ENCODE measurements at places on chromosomes 5 and 9. TPM values are rescaled to one million over a fixed set of nuclear protein-coding genes. Genes with fewer than 3 reads are reported as not detected.
A peak's percentile ranks its signal among the peaks of the same experiment; 100 is the strongest.

- no peak for DNase-seq
Measured at GRCh38 chr5:173794901-173795416, 93.2 kb upstream of the CPEB4 start.

DNA sequence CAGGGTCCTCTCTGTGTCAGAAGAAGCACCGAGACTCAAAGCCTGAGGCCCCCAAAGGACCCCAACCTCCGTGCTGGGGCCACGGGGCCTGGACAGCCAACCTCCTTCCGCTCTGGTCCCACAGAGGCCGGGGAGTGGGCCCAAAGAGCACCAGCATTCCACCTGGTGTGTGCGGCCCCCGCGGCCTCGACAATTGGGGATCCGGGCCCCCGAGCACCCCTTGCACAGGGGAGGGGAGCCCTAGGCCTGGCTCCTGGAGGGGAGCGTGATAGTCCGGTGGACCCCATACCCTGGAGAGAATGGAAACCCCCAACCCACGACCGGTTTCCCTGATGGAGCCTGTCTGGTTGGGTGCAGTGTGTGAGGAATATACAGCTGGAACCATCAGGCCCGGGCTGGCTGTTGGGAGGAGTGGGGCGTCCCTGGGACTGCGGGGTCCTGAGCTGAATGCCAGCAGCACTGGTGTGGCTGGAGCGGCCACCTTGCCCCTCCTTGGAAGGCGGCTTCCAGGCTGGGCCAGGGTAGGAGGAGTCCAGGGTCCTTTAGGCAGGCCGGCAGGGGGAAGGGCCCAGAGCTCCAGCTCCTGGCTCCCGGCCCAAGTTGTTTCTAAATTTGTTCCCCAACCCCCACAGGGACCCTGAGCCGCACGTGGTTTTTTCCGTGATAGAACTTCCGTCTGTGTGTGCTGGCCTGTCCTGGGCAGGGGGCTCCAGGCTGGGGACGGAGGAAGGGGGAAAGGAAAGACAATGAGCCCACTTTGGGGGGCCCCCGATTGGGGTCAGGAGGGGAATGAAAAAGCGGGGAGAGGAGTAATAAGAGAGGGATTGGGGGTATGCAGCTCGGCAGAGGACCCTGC is 825 bp upstream of the TOR4A start:
- DNase-seq = no peak

DNA sequence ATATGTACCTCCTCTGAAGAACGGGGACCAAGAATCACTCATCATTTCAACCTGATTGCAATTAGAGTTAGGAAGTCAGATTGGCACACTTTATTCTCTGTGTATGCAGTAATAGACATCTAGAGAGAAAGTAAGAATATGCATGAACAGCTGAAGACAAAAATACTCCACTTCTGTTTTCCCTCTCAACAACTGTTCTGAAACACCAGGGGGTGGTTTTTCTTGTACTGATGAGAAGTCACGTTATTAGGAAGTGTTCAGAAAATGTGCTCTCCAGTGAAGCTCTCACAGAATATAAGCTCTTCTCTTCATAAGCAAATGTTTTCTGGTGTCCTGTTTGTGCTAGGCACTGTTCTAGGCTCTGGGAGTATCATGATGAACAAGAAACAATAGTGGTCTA is 531.7 kb upstream of the C9orf72 start:
- no peak for DNase-seq

DNA sequence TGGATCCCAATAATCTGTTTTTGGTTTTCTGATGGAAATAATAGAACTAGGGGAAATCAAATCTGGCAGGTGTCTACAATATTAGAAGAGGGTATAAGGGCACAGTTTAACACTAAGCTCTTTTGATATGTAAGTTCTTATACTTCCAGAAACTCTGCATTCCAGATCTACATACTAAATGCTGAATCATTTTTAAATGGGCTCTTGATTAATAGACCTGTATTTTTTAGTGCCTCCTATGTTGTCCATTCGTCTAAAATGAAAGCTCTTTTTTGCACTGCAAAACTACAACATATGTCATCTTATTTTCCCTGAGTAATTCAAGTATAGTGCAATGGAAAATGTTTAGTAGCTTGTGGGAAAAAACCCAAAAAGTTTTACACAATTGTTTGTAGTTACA is 44.2 kb downstream of the NR6A1 start:
- DNase-seq = no peak

Gene PFN3
- total RNA-seq = not detected

DNA sequence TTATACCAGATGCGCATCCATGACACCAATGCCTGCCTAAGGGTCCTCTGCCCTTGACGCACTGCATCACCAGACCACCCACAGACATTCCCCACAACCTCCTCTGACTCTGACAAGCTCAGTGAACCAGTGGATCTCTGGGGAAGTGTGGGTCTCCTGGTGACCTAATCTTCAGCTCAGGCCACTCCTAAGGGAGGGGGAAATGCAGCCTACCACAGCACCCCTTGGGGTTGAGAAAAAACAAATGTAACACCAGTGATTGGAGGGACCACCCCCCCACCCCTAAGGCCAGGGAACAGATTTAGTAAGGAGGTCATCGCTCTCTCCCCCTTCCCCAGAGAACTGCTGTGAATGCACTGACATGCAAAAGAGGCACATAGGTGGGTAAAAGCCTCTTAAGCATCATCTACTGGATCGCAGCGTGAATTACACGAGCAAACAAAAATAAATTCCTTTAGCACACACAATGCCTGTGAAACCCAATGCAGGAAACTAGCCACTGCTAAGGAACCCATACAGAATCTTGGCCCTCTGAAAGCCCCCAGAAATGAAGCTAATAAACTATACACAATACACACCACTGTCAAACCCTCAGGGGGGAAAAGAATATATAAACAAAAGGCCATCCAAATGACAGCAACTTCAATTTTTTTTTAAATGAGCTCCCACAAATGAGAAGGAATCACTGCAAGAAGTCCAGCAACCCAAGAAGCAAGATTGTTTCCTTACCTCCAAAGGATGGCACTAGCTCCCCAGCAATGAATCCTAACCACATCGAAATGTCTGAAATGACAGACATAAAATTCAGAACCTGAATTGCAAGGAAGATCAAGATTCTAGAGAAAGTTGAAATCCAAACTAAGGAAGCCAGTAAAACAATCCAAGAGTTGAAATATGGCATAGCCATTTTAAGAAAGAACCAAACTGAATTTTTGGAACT is 513.7 kb upstream of the PTGER4 start:
- peak; percentile 61 for DNase-seq

DNA sequence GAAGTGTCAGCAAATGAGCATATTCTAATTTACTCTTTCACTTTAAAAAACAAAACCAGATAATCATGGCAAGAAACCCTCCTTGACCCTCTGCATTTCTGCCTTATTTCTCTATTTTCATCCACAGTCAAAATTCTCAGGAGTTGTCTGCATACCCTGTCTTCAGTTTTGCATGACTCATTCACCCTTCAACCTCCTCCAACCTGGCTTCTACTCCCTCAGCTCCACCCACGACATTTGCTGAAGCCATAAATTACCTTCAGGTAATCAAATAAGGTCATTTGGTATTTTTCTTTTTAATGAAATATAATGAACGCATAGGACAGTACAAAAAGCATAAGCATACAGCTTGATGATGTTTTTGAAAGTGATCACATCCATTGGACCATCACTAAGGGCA is 27.8 kb upstream of the SH3GL2 start:
- no peak for DNase-seq

Gene SHISAL2B
- not detected for total RNA-seq

- no peak for DNase-seq
Measured at GRCh38 chr5:171647043-171647903, 138.3 kb upstream of the SMIM23 start.

DNA sequence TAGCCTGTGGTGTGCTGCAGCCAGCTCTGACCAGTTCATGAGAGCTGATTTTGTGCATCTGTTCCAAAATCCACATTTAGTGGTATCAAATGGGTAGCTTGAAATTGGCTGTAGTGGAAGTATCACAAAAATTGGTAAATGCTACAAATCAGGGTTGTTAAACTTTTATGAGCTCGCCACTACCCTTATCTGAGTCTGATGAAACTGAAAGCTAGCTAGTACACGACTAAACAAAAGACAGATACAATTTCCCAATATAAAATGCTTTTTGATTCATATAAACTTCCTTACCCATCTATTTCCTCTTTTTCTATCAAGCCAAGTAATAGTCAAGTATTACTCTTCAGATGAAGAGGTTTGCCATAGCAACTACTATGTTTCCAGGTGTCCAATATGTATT is 392.0 kb downstream of the TMEM161B start:
- DNase-seq = no peak

- no peak for DNase-seq
Measured at GRCh38 chr9:14912859-14913258, 2.6 kb upstream of the FREM1 start.

Gene GDA
- not detected for total RNA-seq

DNA sequence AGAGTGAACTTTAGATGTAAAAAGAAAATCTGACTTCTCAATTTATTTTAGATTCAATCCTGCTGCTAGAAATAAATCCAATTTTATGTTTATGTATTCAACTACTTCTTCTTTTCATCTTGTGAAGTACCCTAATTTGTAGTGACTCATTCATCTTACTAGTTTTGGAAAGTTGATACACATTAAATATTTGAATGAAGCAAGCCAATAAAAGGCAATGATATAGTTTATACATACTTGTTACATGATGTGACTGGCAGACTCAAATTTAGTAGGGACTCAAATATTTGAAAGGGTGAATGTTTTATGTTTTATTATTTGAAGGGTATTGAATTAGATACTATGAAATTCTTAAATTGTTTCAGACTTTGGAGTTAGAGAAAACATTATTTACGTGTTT is 34.7 kb downstream of the CSNK1G3 start:
- no peak for DNase-seq

Gene TNFSF8
- 25.9 TPM for total RNA-seq

Gene ZNF367
- total RNA-seq = 36.1 TPM

DNA sequence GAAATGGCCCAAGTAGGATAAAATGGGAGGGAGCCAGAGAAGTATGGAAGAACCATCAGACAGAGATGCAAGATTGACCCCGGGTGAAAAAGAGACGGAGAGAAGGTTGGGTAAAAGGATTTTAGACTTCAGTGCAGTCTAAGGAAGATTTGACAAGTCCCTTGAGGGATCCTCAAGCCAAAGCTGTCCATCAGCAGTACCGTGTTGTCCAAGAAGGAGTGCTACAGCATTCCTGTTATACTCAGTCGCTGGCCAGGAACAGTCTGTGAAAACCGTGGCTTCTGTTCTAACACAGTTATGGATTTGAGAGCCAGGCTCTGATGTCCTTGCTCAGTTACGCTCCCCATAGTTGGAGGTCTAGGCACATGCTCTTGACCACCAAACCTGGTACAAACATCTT is 383.9 kb upstream of the DAB2 start:
- no peak for DNase-seq

GRCh38 chr5:131254741-131255140 is 9.1 kb upstream of the CDC42SE2 start:
- DNase-seq = no peak

GRCh38 chr5:5492087-5492933 is 69.8 kb downstream of the ICE1 start:
- peak; percentile 58 for DNase-seq

- DNase-seq = no peak
Measured at GRCh38 chr5:81239613-81240012, 6.5 kb downstream of the CKMT2 start.

DNA sequence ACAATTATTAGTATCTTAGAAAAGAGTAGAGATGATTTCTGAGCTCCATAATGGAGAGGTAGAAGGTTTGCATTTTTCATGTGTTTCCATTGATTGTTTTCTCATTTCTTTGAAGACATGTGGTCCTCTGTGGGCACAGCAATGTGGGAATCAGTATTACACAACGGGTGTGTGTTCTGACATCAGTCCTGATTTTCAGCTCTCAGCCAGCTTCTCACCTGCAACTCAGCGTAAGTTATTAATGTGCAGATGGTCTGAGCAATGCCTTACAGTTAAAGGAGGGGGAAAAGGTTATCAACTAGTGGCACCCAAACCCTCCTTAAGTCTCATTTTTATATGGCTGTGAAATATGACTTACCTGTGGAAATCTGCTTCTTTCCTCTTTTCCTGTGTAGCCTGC is 59.1 kb downstream of the ITGA2 start:
- no peak for DNase-seq

DNA sequence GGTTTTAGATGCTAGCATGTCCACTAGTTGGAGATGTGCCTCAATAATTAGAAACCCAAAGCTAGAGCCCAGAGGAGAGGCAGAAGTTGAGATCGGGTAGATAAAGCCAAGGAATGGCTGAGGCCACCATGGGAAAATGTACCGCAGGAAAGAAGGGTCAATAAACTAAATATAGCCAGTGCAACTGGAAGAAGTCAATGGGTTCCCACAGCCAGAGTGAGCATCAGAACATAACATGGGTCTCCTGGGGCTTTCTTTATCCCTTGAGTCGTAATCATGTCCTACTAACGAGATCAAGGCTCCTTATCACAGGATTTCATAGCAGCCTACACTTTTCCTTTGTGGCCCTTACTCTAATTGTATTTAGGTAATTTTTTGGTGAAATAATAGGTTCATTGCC is 61.7 kb downstream of the FRMD3 start:
- no peak for DNase-seq

Measured in activated naive CD4-positive, alpha-beta T cell treated with anti-CD3 and anti-CD28 coated beads for 36 hours (primary cell).